ENCODE measurements at places on chromosomes 3 and 15. TPM values are rescaled to one million over a fixed set of nuclear protein-coding genes. Genes with fewer than 3 reads are reported as not detected.

The CISH gene
- total RNA-seq, result 2.0 TPM

The ADAMTS17 gene
- under 0.01 TPM for total RNA-seq

The TNFAIP8L3 gene
- 2.9 TPM for total RNA-seq

The DNAJC13 gene
- total RNA-seq, result 92.9 TPM

The GPR15 gene
- not detected for total RNA-seq

The MST1R gene
- total RNA-seq, result 0.43 TPM

The WDR93 gene
- total RNA-seq, result not detected

The FBXL2 gene
- 9.0 TPM for total RNA-seq

The EXD1 gene
- total RNA-seq, result not detected

The FGF7 gene
- total RNA-seq, result 60.8 TPM

Data from placental pericyte (primary cell).